NCI-H774 (cell line): ENCODE measurements at places on chromosomes 6 and 20.

- no peak for DNase-seq
Observed at GRCh38 chr6:145562771-145563615, 172.3 kb downstream of the EPM2A start.

DNA sequence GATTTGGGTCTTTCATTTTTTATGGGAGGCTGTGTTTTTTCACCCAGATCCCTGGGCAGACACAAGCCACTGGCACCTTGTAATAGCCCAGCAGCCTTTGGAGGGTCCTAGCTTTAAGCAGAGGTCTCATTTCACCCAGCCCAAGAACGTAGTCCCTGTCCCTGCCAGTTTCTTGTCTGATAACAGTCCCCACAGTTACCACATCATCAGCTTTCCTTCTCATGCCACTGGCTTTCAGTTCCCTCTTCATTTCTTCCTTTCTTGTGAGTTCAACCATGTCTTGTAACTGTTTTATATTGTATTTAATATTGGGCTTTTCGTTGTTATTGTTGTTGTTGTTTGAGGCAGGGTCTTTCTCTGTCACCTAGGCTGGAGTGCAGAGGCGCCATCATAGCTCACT, 10.6 kb downstream of the PNPLA1 start:
- DNase-seq, result no peak

- DNase-seq, result no peak
Observed at GRCh38 chr6:49327571-49327970, 135.5 kb downstream of the MMUT start.

GRCh38 chr20:50743087-50743486, 11.7 kb downstream of the PARD6B start:
- DNase-seq, result no peak

DNA sequence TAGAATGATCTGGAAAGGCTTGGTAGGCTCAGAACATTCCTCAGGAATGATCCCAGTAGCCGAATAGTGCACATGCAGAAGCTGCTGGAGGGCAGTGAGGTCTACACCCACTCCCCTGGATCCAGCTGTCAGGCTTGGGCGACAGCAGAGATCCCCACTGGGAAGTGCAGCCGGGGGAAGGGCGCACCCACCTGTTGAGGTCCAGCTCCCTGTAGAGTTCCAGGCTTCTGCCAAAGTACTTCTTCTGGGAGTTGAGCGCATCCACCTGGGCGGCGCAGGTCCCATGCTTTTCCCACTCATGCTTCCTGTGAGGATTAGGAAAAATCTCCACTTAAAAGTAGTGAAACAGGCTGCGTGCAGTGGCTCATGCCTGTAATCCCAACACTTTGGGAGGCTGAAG, 17.6 kb downstream of the RNASET2 start:
- no peak for DNase-seq
